ENCODE measurements at places on chromosomes 6 and 20.

GRCh38 chr6:382883-383810 lies 8.4 kb upstream of the IRF4 start:
- H3K27ac ChIP-seq: no peak overlapping the region
- DNase-seq: peak; percentile 37
- H3K4me1 ChIP-seq: no peaks in the 10 kb centered on the region
- H3K4me3 ChIP-seq: no peak overlapping the region
- no peaks in the 10 kb centered on the region for H3K27me3 ChIP-seq

GRCh38 chr6:167832497-167833395 lies 6.0 kb downstream of the AFDN start:
- no peaks in the 10 kb centered on the region for H3K4me1 ChIP-seq
- no peaks in the 10 kb centered on the region for H3K27me3 ChIP-seq
- no peak overlapping the region for H3K27ac ChIP-seq
- no peaks in the 10 kb centered on the region for H3K36me3 ChIP-seq
- no peak for DNase-seq
- no peak overlapping the region for H3K4me3 ChIP-seq

GRCh38 chr6:16055852-16056251 lies 73.0 kb upstream of the MYLIP start:
- no peaks in the 10 kb centered on the region for H3K4me1 ChIP-seq
- DNase-seq: no peak
- H3K4me3 ChIP-seq: no peak overlapping the region
- H3K36me3 ChIP-seq: no peaks in the 10 kb centered on the region
- H3K27me3 ChIP-seq: no peaks in the 10 kb centered on the region

- H3K4me3 ChIP-seq: no peak overlapping the region
- no peaks in the 10 kb centered on the region for H3K36me3 ChIP-seq
- no peaks in the 10 kb centered on the region for H3K27me3 ChIP-seq
- no peaks in the 10 kb centered on the region for H3K4me1 ChIP-seq
- DNase-seq: no peak
These were observed 53.1 kb downstream of the PHACTR1 start for GRCh38 chr6:12769556-12770256.

- no peaks in the 10 kb centered on the region for H3K27me3 ChIP-seq
- peak overlapping the region; percentile 64 for H3K4me3 ChIP-seq
- H3K4me1 ChIP-seq: peaks cover 14% of the 10 kb centered on the region
- H3K36me3 ChIP-seq: no peaks in the 10 kb centered on the region
- DNase-seq: peak; percentile 67
These were observed 70.9 kb downstream of the HFE start for GRCh38 chr6:26158076-26158580.

DNA sequence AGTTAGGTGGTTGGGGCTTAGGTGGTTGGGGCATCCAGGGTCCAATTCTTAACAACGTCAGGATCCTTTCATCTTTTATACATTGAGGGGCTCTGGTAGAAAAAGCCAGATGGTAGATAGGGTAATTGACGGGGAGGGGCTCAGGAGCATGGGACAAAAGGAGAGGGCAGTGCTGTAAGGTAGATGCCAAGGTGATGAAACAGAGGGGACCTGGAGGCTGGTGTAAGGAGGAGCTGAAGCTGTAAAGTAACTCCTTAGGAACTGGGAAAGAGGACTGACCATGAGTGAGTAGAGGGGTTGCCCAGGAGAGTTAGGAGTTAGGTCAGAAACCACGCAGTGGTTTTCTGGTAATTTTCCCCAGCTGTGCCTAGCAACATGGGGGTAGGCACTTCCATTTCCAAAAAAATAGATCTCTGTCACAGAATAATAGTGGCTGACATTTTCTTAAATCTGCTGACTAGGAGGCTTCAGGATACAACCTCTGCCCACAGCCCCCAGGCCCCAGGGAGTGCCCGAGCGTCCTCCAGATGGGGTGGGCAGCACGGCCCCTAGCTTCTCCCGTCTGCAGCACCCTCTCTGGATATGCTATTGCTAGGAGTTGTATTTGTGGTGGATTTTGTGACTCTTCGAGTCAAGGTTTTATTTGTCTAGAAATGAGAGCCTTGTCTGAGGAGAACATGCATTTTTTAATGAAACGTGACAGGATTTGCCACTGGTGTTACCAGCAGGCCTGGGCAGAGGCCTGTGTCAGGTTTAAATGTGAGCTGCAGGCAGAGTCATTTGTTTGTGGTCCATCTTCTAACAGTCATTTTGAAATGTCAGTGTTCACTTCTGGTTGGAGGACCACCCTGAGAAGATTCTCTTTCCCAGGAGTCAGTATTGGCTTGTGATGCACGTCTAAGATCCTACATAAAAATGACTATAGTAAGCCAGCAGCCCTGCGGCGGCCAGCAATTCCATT lies 44.6 kb downstream of the TULP4 start:
- H3K36me3 ChIP-seq: no peaks in the 10 kb centered on the region
- no peak overlapping the region for H3K27ac ChIP-seq
- DNase-seq: no peak
- H3K27me3 ChIP-seq: no peaks in the 10 kb centered on the region
- H3K4me1 ChIP-seq: no peaks in the 10 kb centered on the region
- no peak overlapping the region for H3K4me3 ChIP-seq

DNA sequence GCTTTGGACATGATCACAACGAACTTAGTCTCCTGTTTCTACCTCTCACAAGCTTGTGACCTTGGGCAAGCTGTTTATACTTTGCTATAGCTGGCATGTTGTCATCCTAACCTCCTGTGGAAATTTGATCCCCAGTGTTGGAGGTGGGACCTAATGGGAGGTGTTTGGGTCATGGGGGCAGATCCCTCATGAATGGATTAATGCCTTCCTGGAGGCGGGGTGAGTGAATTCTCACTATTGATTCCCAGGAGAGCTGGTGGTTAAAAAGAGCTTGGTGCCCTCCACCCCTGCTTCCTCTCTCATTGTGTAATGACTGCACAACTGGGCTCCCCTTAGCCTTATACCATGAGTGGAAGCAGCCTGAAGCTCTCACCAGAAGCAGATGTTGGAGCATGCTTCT lies 228.9 kb downstream of the HIVEP2 start:
- no peaks in the 10 kb centered on the region for H3K4me1 ChIP-seq
- no peak for DNase-seq
- H3K27ac ChIP-seq: no peak overlapping the region
- no peaks in the 10 kb centered on the region for H3K36me3 ChIP-seq
- H3K27me3 ChIP-seq: no peaks in the 10 kb centered on the region
- no peak overlapping the region for H3K4me3 ChIP-seq

- no peaks in the 10 kb centered on the region for H3K27me3 ChIP-seq
- DNase-seq: no peak
- H3K36me3 ChIP-seq: no peaks in the 10 kb centered on the region
- H3K27ac ChIP-seq: no peak overlapping the region
- no peak overlapping the region for H3K4me3 ChIP-seq
These were observed 98.0 kb downstream of the KIF16B start for GRCh38 chr20:16475225-16475624.

DNA sequence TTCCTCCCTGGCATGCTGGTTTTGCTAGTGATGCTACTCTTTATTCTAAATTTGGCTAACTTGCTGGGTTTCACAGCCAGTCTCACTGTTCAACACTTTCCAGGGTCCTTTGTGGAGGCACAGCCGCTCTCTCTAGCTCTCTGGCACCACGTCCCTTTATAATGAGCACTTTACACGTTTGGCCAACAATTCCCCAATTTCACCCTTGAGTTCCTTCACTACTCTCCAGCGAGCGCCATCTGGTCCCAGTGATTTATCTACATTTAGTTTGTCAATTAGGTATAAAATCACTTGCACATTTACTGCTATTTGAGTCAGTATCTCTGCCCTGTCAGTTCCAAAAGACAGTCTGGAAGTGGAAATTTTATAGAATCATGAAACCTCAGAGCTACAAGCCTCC lies 241.9 kb upstream of the MOCS1 start:
- H3K36me3 ChIP-seq: no peaks in the 10 kb centered on the region
- H3K4me3 ChIP-seq: no peak overlapping the region
- DNase-seq: no peak
- no peaks in the 10 kb centered on the region for H3K27me3 ChIP-seq

DNA sequence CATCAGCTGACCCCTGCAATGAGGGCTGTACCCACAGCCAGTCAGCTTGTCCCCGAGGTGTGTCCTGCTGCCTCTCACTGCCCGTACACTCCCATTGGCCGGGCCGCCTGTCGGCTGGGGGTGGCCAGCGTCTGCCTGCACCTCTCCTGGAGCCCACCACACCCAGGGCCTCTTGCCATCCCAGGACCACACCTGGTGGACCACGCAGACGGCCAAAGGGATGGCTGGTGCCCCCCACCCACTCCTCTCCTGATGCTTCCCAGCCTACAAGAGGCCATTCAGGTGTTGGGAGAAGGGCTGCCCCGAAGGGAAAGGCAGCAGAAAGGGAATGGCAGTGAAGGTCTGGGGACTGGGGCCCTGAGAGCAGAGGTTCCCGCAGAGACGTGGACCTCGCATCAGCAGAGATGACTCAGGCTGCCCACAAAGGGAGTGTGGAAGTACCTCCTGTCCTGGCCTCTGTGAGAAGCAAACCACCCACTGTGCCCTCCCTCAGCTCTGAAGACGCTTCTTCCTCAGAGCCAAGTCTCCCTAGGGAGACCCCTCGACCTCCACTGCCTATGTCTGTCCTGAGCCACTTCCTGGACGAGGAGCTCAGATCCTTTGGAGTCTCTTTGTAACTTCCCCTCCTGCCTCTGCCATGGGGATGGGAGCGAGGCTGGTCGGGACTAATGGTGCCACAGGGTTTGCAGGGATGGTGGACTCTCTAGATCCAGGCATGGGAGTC lies 60.9 kb downstream of the PYGB start:
- H3K4me1 ChIP-seq: peaks cover 10% of the 10 kb centered on the region
- no peak for DNase-seq
- H3K27ac ChIP-seq: peak overlapping the region; percentile 66
- no peak overlapping the region for H3K4me3 ChIP-seq
- no peaks in the 10 kb centered on the region for H3K27me3 ChIP-seq
- peaks cover 13% of the 10 kb centered on the region for H3K36me3 ChIP-seq

GRCh38 chr6:81892891-81893290 lies 140.4 kb upstream of the TENT5A start:
- DNase-seq: no peak
- no peak overlapping the region for H3K27ac ChIP-seq
- H3K27me3 ChIP-seq: no peaks in the 10 kb centered on the region
- no peak overlapping the region for H3K4me3 ChIP-seq
- no peaks in the 10 kb centered on the region for H3K36me3 ChIP-seq

DNA sequence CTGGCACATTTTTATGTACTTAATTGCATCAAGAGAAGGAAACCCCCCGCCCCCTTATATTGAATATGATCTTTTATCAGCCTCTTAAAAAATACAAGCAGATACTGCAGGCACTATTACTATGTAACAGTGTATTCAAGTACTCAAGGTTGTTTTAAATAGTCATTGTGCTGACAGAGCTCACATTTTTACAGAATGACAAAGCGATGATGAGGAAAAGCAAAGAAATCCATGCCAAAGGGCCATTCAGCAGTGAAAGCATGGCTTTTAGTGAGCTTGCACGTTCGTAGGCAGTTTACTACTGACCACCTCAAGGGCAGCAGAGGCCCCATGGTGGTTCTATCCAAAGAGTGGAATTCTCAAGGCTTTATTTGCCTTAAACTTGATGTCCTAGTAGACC lies 146.8 kb downstream of the RPS12 start:
- no peaks in the 10 kb centered on the region for H3K36me3 ChIP-seq
- H3K27me3 ChIP-seq: no peaks in the 10 kb centered on the region
- no peak overlapping the region for H3K4me3 ChIP-seq
- no peak overlapping the region for H3K27ac ChIP-seq
- H3K4me1 ChIP-seq: no peaks in the 10 kb centered on the region

- H3K36me3 ChIP-seq: no peaks in the 10 kb centered on the region
- no peak overlapping the region for H3K27ac ChIP-seq
- H3K27me3 ChIP-seq: no peaks in the 10 kb centered on the region
- no peak for DNase-seq
- H3K4me1 ChIP-seq: no peaks in the 10 kb centered on the region
These were observed 160.2 kb downstream of the QRSL1 start for GRCh38 chr6:106789428-106790148.

GRCh38 chr6:99016355-99016754 lies 68.6 kb upstream of the FBXL4 start:
- H3K4me3 ChIP-seq: no peak overlapping the region
- no peak for DNase-seq

GRCh38 chr6:81486234-81486633 lies 266.2 kb downstream of the TENT5A start:
- H3K27me3 ChIP-seq: no peaks in the 10 kb centered on the region
- no peak overlapping the region for H3K27ac ChIP-seq
- H3K4me1 ChIP-seq: no peaks in the 10 kb centered on the region
- H3K4me3 ChIP-seq: no peak overlapping the region

DNA sequence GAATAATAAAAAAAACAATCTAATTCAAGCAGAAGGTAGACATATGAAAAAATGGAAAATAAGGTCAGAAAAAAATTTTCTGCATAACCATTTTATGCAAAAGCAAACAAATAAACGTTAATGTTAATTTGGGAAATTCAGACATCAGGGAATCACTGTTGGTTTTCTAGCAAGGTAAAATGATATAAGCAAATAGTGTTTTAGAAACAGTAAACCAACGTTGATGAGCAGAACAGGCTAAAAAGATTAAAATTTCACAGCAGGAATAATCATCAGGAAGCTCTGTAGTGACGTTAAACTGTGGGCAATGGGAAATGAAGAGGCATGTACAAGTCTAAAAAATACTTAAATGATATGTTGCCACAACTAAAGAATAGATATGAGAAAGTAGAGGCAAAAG lies 54.5 kb upstream of the HMGCLL1 start:
- H3K4me1 ChIP-seq: no peaks in the 10 kb centered on the region
- no peaks in the 10 kb centered on the region for H3K36me3 ChIP-seq
- no peaks in the 10 kb centered on the region for H3K27me3 ChIP-seq
- DNase-seq: no peak
- no peak overlapping the region for H3K27ac ChIP-seq

DNA sequence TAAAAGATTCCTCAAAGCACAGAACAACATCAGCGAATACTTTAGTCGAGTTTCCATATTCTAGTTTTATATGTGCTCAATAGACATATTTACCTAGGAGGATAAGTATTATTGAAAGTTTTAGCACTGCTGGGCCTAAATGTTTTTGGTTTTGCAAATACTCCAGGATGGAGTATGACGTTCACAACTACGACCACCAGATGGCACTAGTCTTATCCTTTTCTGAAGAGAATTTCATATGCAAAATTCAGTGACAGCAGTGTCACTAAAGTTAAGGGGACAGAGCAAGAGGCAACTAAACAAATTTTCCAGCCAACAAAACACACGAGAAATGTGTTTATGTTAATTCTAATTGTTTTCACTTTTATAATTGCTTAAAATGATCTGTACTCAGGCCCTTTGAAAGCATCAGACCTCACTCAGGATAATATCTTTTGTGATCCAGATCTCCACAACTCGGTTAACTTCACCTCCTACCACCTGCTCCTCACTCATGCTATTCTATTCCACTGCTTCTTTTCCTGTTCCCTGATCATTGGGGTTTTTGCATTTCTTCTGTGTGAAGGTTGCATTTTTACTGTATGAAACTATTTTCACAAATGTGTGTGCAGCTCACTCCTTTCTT lies 220.8 kb downstream of the TRDN start:
- peak; percentile 62 for DNase-seq
- H3K36me3 ChIP-seq: no peaks in the 10 kb centered on the region
- H3K4me1 ChIP-seq: no peaks in the 10 kb centered on the region
- no peaks in the 10 kb centered on the region for H3K27me3 ChIP-seq
- no peak overlapping the region for H3K27ac ChIP-seq

- H3K27me3 ChIP-seq: no peaks in the 10 kb centered on the region
- H3K36me3 ChIP-seq: no peaks in the 10 kb centered on the region
- no peak overlapping the region for H3K27ac ChIP-seq
- H3K4me3 ChIP-seq: no peak overlapping the region
- no peaks in the 10 kb centered on the region for H3K4me1 ChIP-seq
These were observed 162.6 kb downstream of the MMUT start for GRCh38 chr6:49300443-49300842.
